Activated T-cell treated with anti-CD3 and anti-CD28 coated beads, Interleukin-2, amount 50 U/mL, for 4 hours (primary cell): ENCODE measurements at places on chromosomes 2 and 18.

GRCh38 chr2:88170472-88170892 lies 336 bp downstream of the THNSL2 start:
- no peak for DNase-seq

GRCh38 chr2:39377226-39377939 lies 59.7 kb downstream of the MAP4K3 start:
- no peak for DNase-seq

DNA sequence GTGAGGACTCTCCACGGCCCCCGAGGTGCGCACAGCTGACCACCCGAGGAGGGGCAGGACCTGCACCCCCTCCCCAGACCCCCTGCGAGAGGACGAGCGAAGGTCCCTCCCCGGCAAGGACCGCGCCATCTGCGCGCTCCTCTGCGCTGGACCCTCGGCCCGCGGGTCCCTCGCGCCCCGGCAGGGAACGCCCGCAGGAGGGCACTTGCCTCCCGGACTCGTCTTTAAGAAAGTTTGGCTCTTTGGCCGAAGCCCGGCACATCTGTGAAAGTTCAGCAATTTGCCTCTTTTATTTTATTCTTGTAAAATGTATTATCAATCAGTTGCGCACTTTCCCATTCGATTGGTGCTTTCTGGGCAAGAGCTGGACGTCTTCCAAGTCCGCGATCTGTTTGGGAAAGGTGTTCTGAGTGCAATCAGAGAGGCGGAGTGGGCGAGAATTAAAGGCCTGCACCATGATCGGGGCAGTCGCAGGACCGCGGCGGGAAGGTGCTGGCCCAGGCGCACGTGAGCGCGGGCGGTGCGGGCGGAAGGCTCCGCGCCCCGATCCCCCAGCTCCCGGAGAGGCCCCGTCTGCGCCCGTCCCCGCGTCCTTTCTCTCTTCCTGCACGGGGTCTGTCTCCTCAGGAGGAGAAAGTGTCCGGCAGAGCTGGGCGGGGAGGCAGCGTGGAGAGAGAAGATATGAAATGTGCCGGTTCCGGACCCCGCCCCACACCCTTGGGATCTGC lies 1.6 kb upstream of the ALKAL2 start:
- no peak for DNase-seq

- DNase-seq, result no peak
These were observed 233.8 kb upstream of the SPRED2 start for GRCh38 chr2:65666156-65666725.

DNA sequence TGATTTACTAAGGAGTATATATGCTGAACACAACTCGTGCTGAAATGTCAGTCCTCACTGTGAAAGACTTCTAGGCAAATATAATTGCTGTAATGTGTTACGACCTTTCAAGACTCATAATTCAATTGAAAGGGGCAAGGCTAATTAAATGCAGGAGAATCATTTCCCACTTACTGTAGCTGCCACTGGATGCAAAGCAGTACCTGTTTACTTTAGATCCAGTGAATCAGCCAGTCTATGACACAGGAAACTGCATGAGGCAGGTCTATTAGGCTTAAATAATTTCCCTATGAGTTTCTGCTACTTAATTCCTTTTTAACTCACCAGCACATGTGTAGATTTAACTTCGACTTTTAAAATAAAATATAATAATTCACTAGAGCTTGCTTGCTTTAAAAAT lies 125.6 kb downstream of the CTNNA2 start:
- no peak for DNase-seq

DNA sequence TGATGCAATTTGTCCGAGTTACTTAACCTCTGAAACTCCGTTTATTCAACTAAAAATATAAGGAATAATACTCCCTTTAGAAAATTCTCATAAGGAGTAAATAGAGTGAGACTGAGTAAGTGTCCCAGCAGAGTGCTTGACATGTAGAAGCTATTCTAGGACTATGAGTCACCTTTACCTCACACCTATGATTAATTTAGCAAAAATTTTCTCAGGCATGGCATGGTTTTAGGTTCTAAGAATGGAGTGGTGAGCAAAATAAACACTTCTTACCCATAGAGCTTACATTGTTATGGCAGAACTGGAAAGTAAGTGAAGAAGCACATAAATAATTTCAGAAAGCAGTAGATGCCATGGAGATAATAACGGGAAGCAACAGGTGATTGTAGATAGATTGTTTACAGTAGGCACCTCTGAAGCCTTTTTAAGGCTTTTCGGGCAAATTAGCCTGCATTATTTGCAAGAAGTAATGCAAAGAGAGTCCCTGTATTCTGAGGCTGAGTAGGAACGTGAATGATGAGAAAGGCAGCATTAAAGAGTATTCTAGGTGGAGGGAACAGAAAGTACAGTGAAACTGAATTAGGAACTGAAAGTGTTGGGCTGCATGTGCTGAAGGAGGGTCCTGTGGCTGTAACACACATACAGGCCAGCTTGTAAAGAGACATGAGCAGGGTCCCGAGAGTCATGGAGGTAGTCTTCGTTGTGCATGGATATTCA lies 209.2 kb downstream of the ZNF407 start:
- DNase-seq, result no peak

- DNase-seq, result no peak
These were observed 105.9 kb downstream of the RBMS1 start for GRCh38 chr2:160387558-160388262.

DNA sequence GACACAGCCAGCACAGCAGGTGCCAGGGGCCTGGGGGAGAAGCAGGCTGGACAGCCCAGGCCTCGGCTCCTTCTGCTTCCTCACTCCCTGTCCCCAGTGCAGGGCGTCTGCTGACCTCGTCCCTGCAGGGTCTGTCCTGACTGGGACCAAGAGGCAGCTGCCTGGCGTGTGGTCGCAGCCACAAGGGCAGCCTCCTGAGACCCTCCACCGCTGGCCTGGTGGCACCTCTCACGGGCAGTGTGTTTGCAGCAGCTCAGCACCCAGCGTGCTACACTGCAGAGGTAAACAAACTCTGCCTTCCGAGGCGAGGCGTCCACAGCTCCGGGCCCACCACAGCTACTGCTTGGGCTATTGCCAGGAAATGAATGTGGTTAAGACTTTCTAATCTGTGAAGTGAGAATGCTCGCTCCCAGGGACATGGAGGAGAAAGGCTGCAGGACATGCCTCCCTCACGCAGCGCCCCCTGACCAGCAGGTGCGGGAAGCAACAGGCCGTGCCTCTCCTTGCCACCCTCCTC lies 46.1 kb upstream of the HPCAL1 start:
- DNase-seq, result no peak

GRCh38 chr18:23627321-23627720 lies 35.4 kb downstream of the ANKRD29 start:
- no peak for DNase-seq

GRCh38 chr2:233208382-233209116 lies 42.9 kb upstream of the ATG16L1 start:
- no peak for DNase-seq

DNA sequence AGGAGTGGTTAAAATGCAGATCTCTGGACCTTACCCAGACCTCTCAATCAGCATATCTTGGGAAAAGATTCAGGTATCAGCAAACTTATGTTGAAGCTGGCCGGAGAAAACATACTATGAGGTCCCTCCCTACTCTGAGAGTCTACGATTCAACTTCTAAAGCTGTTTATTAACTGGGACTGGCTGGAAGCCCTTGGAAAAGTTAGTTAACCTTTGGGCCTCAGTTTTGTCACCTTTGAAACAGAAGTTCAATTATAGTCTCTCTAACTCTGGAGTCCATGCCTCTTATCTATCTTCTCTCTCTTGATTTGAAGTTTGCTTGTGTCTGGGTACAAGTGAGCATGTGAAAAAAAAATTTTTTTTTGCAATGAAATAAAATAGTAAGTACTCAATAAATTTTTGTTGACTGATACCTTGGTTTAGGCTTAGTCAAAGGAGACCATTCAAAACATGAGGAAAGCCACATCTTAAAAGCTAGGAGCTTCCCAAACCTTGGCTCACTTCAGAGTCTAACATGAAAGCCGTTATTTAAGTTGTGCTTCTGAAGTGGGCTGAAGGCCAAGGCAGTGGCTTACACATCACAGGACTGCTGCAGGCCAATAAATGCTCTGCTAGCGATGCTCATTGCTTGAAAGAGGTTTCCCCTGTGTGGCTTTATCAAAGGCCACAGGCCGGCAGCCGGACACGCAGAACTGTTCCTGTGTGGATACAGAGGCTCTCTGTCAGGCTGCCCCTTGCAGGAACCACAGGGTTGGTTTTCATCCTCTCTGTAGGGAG lies 110.6 kb upstream of the FAM136A start:
- DNase-seq, result no peak

GRCh38 chr2:27451095-27451494 lies 8.9 kb downstream of the KRTCAP3 start:
- no peak for DNase-seq

- no peak for DNase-seq
These were observed 884 bp upstream of the RAPH1 start for GRCh38 chr2:203535784-203536585.

DNA sequence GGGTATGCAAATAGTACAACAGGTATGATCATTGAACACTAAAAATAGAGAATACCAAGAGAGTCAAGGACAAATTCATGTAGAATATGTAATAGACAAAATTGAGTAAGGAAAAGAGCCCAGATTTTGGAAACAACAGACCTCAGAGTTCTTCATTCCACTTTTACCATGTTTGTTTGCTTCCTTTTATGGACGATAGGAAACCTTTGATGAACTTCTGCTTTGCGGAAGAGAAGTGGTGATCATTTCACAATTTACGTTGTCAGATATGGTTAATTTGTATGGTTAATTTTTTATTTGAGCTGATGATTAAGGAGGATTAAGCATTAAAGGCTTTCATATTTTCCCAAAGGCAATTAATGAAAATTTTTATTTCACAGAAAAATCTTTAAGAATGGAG lies 16.3 kb downstream of the MARCHF7 start:
- DNase-seq, result no peak

DNA sequence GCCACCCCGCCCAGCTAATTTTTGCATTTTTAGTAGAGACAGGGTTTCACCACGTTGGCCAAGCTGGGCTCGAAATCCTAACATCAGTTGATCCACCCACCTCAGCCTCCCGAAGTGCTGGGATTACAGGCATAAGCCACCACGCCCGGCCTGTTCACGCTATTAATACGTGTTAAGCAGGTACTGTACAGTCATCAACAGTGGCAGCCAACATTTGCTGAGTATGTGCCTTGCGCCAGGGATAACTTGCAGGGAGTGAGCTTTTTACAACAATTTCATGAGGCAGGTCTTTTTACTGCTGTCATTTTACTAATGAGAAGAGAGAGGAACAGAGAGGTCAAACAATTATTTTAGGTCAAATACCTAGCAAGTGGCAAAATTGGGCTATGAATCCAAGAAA lies 115.2 kb downstream of the AP1S3 start:
- DNase-seq, result no peak

GRCh38 chr2:67548317-67549201 lies 151.4 kb downstream of the ETAA1 start:
- DNase-seq, result no peak

DNA sequence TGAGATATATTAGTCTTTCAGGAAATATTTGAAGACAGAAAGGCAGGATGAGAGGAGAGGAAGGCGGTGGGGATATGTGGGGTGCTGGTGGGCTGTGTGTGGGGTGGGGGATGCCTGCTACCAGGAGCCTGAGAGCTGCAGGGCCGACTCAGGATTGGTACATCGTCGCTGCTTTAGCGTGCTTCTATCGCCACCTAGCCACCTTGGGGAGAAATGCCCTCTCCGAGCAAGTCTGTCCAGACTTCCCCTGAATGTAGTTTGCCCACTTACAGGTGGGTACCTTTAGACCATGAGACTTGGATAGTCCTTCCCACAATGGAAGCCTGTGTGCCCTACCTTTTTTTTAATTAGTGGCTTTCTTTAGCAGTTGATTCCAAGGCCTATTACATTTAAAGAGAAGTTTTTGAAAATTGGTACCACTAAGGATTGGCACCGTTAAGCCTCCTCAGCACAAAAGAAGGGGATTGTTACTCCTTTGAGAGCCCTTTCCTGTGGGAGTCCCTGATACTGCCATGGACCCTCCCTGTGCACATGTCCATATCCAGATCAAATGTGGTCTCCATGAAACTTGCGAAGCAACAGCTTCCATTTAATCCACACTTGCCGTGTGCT lies 114.1 kb upstream of the NDUFV2 start:
- peak; percentile 44 for DNase-seq

DNA sequence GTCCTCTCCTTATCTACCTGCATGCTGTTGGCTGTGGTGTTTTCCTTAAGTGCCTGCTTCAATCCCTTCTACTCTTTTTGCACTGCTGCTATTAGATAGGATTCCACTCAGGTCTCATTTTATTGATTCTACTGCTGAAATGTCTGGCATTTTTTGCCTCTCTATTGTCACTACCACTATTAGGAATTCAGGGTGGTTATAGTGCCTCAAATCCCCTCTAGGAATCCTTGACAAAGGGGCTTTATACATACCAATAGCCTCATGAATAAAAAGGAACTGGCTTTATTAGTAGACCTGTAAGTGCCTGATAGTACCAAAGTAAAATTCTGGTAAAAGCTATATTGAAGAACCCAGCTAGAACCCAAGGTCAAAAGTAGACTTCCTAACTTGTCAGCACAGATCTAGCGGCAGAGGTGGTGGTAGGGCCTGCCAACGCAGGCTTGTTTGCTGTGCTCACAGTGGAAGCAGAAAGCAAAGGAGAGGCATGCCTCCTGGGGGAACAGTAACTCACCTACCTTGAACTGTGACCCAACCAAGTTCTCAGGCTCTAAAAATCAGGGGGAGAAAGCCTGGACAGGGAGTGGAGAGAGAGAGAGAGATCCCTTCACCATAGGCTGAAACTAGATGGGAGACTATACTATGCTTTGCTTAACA lies 200.8 kb downstream of the RAB3GAP1 start:
- no peak for DNase-seq

DNA sequence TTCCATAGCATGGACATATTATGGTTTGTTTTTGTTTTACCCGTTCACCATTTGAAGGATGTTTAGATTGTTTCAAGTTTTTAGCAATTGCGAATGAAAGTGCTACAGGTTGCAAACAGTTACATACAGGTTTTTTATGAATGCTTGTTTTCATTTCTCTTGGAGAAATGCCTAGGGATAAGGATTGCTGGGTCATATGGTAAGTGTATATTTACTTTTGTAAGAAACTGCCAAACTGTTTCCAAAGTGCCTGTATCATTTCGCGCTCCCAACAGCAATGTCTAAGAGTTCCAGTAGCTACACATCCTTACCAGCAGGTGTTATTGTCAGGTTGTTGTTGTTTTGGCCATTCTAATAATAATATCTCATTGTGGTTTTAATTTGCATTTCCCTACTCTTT lies 251.7 kb downstream of the PHLPP1 start:
- DNase-seq, result no peak

DNA sequence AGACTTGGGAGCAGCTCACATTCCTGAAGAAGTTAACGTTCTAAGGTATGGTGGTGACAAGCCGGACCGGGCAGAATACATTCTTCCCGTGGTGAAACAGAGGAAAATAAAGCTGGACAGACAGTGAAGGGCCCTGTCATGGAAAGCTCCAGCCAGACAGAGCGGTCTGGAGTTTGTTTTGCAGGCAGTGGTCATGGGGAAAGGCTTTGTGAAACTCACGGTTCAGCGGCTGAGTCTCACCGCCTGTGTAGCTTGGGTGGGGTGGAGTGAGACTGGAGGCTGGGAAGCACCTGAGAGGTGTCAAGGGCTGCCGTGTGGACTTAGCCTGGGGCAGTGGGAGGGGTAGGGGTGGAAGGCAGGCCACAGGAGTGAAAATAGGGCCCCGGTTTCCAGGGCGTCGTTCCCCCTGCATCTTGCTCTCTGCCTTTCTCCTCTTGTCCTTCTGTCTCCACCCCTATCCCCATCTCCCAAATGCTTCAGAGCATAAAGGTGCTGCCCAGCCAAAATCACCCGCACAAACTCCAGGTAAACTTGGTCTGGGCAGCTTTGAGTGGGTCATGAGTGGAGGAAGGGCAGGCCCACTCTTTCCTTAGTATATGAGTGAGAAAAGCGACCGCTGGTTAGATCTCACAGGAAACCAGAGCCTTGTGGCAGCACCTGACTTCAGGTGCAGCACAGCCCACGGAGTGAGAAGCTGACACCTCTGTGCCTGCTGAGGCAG lies 11.4 kb upstream of the SLC20A1 start:
- no peak for DNase-seq
